ENCODE measurements at places on chromosomes 11 and 22. TPM values are rescaled to one million over a fixed set of nuclear protein-coding genes. Genes with fewer than 3 reads are reported as not detected.

The GNAZ gene
- total RNA-seq, result 5.4 TPM

The MN1 gene
- total RNA-seq, result 9.1 TPM

The KCNK4 gene
- total RNA-seq, result not detected

The OR52A1 gene
- not detected for total RNA-seq

The PATE2 gene
- total RNA-seq, result 0.53 TPM

The EP300 gene
- total RNA-seq, result 104 TPM

The DEPDC5 gene
- total RNA-seq, result 33.1 TPM

The IGLL1 gene
- not detected for total RNA-seq

The SPINDOC gene
- total RNA-seq, result 8.2 TPM

- DNase-seq, result no peak
Measured at GRCh38 chr11:6474413-6474792, 662 bp upstream of the TRIM3 start.

GRCh38 chr11:26851696-26852095, 129.8 kb upstream of the SLC5A12 start:
- no peak for DNase-seq

- DNase-seq, result no peak
Measured at GRCh38 chr11:17471501-17471900, 5.1 kb downstream of the ABCC8 start.

DNA sequence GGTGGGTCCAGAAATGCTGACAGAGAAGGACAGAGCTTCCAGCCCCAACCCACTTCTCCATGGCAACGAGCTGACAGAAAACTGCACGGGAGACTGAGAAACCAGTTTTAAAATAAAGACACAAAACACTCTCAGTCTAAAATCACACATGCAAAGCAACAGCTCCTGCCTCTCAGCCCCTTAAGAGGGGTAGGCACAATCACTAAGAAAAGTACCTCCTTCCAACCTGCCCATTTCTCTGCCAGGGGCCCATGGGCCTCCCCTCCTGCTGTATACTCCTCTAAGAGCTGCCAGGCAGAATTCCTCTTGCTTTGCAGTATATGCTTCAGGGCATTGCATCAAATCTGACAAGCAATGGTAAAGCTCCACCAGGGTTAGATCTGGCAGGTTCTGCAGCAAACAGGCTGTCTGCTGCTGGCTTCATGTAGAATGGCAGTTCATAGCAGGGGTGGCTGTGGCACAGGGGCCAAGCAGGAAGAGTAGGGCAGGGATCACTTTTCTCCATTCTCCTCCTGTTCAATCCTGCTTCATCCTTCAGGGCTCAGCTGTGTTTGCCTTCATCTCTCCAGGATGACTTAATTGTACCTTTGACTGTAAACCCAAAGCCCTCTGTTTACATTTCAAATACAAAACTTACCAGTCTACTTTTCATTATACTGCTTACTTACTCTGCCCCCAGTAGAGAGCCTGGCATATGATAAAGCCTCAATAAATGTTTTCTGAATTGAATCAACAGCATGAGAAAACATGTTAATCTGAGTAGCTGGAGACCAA, 77.7 kb downstream of the KCNC1 start:
- DNase-seq, result no peak

DNA sequence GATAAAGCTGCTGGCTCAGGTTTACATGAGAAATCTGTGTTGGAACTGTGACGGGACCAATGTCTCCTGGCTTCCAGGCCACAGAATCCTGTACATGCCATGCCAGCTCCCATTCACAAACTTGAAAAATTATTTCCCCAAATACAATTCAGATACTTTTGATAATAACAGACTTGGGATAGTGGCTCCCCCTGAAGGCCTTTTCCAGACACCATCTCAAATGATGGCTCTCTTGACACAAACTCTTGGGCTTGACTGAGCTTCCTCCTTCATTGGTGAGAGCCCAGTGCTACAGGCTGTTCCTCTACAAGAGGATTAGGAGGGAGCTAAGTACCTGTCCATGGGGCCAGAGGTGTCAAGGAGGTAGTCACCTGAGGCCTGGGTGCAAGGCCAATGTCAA, 104.7 kb upstream of the PAX6 start:
- no peak for DNase-seq

DNA sequence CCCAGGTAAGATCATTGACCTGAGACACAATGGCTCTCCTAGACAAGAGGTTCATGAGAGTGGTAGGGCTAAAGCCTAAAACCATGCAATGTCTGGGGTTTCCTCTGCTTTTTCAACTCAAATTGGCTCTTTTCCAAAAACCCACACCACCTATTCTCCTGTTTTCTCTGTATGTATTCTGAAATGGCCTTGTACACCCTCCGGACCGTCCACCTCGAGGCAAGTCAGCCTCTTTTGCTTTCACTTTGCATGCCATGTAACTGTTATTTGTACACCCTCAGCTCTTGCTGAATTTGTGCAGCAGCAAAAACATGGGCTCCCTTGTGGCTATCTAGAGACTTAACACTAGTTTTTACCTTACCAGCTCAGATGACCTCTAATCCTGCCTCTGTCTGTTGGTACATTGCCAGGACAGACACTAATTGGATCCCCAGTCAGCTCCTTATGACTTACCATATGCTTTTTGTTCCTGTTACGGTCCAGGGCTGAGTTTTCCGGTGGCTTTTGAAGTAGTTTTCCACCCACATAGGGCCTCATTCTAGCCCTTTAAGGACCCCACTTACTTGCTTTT, 288.0 kb downstream of the SBF2 start:
- DNase-seq, result no peak

GRCh38 chr22:50045211-50046018, 12.7 kb downstream of the TTLL8 start:
- no peak for DNase-seq

DNA sequence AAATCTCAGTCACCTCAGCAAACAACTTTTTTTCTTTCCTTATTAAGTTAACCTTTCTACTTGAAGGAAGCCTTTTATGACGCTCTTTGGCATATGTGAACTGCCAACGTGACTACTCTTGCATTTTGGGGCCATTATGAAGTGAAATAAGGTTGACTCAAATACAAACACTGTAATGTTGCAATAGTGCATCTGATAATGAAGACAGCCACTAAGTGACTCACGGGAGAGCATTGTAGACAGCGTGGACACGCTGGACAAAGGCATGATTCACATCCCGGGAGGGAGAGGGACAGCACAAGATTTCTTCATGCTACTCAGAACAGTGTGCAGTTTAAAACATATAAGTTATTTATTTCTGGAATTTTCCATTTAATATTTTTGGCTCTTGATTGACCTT, 560.8 kb downstream of the ETS1 start:
- DNase-seq, result no peak

DNA sequence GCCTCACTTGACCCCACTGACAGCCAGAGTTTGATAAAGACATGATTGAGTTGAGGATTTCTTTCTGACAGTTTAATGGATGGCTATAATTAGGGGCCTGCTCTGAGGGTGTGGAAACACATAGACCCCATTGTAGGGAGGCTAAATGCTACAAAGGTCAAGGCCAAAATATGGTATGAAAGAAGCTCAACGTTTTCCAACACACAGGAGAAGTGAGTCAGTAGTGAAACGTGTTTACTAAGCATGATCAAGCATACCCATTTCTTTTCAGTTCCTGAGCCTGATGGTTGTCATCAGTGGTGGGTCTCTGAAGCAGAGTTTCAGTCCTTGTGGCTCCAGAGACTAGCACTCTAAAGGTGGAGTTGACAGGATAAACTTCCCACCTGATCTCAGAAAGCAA, 69.7 kb downstream of the SNX19 start:
- DNase-seq, result no peak

GRCh38 chr11:79100093-79100910, 340.5 kb downstream of the TENM4 start:
- DNase-seq, result no peak
